IMR-90 (cell line): ENCODE measurements at places on chromosomes 7 and 10. TPM values are rescaled to one million over a fixed set of nuclear protein-coding genes. Genes with fewer than 3 reads are reported as not detected.

TBC1D12 gene
- total RNA-seq, result 5.4 and 8.1 TPM in 2 replicates

DNA sequence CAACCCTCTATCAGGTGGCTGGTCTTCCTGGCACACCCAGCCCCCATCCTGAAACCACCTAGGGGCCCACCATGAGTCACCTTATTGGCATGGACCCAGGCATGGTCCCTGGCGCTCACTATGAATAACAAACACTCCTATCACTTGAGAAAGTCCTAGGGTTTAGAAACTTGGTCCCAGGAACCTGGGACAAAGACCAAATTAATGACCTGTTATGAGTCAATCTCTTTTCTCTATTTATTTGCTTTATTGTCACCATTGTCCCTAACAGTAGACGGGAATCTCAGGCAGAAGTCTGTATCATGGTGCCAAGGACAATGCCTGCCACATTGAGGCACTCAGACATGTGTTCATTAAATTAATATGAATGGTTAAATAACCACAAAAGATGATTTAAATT, 599.6 kb upstream of the C7orf33 start:
- no peak for DNase-seq

SKIDA1 gene
- 0.56 and 0.72 TPM in 2 replicates for total RNA-seq

PTPN20 gene
- total RNA-seq, result not detected in 2 replicates

CCDC172 gene
- not detected in 2 replicates for total RNA-seq

DNA sequence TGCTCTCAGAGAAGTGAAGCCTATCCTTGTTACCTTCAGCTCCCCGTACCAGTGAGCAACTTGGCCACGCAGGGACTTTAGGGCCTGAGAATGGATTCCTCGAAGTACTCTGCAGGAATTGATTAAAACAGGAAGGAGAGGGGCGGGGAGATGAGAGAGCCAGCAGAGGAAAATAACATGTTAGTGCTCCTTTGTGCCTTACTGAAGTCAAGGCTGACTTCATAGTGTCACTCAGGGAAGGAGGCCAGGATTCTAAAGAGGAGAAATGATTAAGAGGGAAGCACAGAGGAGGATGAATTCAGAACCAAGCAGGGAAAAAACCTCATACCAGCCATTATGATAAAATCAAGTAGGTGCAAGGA, 195.6 kb upstream of the RHOBTB1 start:
- DNase-seq, result no peak
